ENCODE measurements at places on chromosomes 4 and X. TPM values are rescaled to one million over a fixed set of nuclear protein-coding genes. Genes with fewer than 3 reads are reported as not detected.

DNA sequence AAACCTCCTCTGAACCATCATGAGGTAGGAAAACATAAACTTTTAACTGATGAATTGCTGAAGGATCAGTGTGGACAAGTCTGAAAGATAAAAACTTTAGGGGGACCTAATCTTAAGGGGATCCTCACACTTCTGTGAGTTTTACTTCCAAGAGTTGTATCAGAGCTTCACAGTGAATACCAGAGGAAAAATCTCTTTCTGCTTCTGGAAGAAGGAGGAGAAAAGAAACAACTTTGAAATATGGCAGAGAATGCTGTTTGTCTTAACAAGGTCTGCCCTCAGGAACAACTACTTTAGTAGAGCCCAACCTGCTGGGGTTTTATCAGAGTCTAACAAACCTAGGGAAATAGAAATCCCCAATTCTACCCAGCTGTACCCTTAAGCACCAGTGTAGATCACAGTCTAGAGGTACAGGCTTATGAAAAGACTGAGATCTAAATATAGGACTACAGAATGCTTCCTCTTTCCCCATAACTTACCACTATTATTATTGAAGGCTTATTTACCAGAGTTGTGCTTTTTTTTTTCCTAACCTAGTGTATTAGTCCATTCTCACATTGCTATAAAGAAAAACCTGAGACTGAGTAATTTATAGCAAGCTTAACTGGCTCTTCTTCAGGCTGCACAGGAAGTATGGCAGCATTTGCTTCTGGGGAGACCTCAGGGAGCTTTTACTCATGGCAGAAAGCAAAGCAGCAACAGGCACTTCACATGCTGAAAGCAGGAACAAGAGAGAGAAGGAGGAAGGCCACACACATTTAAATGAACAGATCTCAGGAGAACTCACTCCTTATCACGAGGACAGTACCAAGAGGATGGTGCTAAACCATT lies 167.9 kb downstream of the CAMK2D start:
- no peak overlapping the region for H3K4me3 ChIP-seq
- H3K27me3 ChIP-seq, result no peaks in the 10 kb centered on the region
- DNase-seq, result no peak
- H3K27ac ChIP-seq, result no peak overlapping the region
- peaks cover 9% of the 10 kb centered on the region for H3K4me1 ChIP-seq
- no peaks in the 10 kb centered on the region for H3K36me3 ChIP-seq

GRCh38 chr4:151887031-151887815 lies 126.4 kb upstream of the GATB start:
- H3K4me1 ChIP-seq, result no peaks in the 10 kb centered on the region
- H3K27me3 ChIP-seq, result no peaks in the 10 kb centered on the region
- no peaks in the 10 kb centered on the region for H3K36me3 ChIP-seq
- no peak overlapping the region for H3K27ac ChIP-seq
- no peak for DNase-seq
- no peak overlapping the region for H3K4me3 ChIP-seq

Gene FGB
- total RNA-seq, result not detected

Gene H2AZ1
- total RNA-seq, result 28.8 TPM

- H3K36me3 ChIP-seq, result no peaks in the 10 kb centered on the region
- H3K4me3 ChIP-seq, result no peak overlapping the region
- no peaks in the 10 kb centered on the region for H3K4me1 ChIP-seq
- H3K27ac ChIP-seq, result no peak overlapping the region
- DNase-seq, result no peak
These were observed 190.0 kb upstream of the AR start for GRCh38 chrX:67353651-67354370.

Gene CTAG1B
- not detected for total RNA-seq

GRCh38 chr4:17557880-17558279 lies 19.1 kb upstream of the LAP3 start:
- H3K4me3 ChIP-seq, result no peak overlapping the region
- no peaks in the 10 kb centered on the region for H3K36me3 ChIP-seq
- no peak overlapping the region for H3K27ac ChIP-seq
- H3K4me1 ChIP-seq, result no peaks in the 10 kb centered on the region
- H3K27me3 ChIP-seq, result no peaks in the 10 kb centered on the region
- no peak for DNase-seq
